ENCODE measurements at places on chromosomes 6 and 20.

DNA sequence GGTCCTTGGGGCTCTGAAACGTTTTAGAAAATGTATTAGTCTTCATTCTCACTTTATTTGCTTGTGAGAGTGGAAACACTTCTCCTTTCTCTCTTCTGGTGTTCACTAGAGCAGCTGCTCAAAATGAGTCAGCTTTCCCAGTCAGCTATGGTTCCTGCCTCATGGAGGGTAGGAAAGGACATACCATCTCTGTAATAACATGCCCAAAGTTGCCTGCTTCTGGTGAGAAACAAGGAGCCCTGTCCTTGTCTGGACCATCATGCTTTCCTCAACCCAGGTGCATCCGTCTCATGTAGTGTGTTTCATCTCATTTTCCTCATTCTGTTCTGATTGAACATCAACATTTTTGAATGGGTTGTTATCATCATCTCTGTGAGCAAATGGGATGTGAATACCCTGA lies 17.1 kb upstream of the TINAG start:
- no peak for DNase-seq

DNA sequence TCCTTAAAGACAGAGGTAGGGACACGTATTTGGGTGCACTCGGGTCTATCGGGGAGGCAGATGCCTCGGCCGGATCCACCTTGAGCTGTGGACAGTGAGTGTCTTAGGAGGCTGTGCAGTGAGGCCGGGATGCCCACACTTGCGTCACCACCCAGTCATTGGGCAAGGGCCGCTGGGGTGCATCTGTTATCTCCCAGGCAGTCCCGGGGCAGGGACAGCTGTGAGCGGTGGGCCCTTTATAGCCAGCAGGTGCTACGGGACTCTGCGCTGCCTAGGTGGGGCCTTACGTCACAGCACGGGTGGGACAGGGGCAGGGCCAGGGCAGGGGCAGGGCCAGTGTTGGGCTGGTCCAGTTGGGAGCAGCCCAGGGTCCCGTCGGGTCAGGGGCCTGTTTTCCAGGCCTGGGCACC lies 689 bp upstream of the COL20A1 start:
- no peak for DNase-seq

DNA sequence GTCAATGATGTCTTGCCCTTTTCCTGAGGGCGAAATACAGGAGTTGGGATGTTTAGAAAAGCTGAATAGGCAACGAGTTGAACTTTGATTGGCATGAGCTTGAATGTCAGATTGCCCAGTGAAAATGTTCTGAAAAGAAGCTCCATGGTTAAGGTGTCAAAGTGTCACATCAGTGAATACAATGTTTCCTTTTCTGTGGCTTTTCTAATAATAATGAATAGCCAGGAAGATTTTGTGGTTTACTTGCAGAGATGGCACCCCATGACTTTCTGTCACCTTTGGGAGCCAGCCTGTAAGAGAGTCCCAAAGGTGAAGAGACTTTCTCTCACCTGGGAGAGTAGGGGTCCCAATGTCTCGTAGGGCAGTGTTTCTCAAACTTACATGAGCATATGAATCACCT lies 119.2 kb downstream of the KCNQ5 start:
- DNase-seq, result no peak

DNA sequence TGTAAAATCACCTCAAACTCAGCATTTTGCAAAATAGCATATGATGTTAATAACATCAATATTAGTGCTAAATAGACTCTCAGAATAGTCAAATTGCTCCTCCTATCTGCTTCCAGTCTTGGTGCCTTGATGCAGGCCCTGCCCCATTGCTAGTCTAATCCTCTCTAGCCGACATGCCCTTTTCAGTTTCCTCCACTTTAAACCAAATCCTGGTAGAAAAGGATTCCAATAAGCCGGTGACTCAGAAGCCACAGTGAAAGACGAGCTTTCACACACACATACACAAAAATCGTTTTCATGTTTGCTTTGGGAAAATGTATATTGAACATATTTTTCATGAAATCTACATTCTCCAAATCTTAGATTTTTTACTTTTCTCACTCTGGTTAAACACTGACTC lies 203.1 kb downstream of the LMBRD1 start:
- DNase-seq, result no peak

Measured in GM04504 (cell line).